BJ (cell line): ENCODE measurements at places on chromosomes 6 and 20.

DNA sequence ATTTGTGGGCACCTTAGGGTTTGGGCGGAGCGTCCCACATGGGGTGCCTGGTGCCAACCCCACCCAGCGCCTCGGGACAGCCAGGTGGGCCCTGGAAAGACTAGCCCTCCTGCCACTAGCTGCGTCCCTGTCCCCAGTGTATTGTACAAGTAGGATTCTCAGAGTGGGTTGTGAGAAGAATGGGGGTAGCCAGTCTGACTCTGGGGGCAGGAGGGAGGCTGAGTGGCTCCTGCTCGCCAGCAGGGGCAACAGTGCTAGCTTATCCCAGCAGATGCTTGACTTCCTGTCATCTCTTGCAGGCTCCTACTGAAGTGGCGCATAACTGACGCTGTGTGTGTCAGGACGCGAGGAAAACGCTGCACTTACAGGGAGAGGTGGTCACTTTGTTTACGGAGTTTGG, 9.3 kb downstream of the PSMA7 start:
- no peak for DNase-seq

DNA sequence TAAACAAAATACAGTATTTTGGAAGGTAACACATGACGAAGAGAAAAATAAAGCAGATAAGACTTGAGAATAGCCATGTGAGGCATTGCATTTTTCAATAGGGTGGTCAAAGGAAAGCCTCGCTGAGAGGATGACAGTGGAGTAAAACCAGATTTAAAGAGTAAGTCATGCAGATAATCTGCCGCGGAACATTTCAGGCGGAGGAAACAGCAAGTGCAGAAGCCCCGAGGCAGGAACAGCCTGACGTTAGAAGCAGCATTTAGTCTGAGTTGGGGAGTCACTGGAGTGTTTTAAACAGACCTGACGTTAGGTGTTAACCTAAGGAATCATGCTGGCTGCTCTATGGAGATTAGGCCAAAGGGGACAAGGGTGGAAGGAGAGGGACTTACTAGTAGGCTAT, 65.0 kb upstream of the VSTM2L start:
- DNase-seq = no peak

DNA sequence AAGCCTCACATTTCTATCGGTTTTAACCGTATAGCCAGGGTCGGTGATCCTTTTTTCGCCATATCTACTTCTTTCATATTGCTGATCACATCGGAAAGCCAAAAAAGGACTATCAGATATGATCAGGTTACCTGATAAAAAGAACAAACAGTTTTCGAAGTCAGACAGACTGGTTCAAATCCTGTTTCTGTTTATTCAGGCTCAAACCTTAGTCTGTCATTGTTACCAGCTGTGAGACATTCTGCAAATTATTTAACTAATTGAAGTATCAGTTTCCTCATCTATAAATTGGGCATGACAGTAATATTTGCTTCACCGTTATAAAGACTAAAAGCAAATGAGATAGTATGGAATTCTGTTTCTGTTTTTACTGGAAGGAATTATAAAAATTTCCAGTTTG, 111.3 kb downstream of the TSHZ2 start:
- DNase-seq = no peak

DNA sequence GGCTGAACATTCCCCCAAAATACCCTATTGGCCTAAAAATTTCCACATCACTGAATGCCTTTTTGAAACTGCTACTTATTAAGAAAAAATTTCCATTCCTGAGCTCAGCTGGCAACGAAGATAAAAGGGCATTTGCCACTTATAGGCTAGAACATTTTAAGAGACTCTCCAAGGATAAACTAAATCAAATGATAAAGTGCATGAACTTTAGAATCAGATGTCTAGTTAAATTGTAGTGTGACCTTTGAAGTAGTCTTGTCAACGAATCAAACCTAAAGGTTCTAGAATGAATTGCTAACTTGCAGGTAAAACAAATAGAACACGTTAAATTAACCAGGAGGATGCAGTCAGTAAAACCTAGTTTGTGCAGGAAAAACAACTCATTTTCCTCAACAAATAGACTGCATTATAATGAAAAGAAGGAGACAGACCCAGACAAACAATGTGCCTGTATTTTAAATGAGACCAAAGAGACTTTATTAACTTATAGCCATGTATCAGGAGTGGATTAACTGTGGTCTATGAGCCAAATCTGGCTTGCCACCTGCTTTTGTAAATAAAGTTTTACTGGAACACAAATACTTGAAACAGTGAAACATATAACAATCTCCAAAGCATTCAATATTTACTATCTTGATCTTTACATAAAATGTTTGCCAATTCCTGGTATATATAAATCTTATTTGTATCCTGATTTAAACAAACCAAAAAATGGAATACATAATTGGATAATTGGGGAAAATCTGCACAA, 184.4 kb downstream of the MEI4 start:
- no peak for DNase-seq

- no peak for DNase-seq
These were observed 14.8 kb downstream of the ERMARD start for GRCh38 chr6:169766232-169766631.

GRCh38 chr6:15621203-15622044, 41.4 kb downstream of the DTNBP1 start:
- no peak for DNase-seq

DNA sequence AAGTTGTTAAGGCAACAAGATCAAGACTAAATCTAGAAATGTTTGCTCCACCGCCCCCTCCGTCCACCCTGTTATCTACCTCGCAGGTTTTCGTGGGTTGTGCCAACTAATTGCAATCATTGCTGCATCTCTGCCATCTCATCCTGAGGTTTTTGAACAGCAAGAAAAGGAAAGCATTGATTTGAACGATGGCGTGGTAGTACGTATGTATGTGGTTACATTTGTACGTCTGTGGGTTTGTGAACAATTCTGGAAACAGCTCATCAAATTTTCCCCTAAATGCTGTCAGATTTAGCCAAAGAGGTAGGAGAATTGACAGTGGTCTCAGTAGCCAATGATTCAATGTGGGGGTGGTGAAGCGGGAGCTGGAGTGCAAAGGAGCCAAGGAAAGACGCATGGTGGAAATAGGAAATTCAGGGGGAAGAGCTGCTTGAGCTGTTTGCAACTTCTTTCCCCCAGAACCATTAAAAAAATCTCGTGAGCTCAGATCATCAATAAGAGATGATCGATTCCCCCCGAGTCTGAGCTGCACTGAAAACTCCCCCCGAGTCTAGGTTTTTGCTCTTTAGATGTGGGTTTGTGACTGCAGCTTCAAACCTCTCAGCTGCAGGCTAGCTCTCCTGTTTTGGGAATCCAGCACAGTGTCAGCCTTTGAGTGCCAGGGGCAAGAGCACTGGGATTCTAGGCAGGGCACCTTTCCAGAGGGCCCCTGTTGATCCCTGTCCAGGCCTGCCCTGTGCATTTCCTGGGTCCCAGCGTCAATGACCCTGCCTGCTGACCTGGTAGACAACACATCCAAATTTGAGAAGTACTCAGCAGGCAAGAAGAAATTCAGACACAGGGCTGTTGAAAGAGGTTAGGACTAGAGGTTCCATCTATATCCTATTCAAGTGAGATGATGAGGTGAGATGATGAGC, 72.6 kb upstream of the LY86 start:
- DNase-seq = no peak

GRCh38 chr20:4369119-4369797, 352.5 kb upstream of the PRND start:
- DNase-seq = no peak

DNA sequence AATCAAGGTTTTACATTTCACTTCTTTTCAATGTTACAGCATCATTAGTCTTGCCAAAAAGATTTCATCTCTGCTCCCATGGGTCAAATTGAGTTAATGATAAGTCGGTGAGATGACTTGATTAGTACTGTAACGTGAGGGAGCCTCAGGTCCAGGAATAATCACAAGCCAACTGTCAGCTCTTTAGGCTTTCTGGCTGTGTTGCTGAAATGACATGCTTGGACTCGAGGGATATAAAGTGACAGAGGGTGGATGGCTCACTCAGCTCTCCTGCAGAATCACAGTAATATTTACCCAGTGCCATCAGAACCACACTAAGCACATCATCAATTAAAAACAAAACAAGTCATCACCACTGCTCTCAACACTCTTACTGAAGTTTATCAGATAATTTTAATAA, 196.2 kb upstream of the THEMIS start:
- no peak for DNase-seq

GRCh38 chr20:37309936-37310590, 20.6 kb downstream of the MANBAL start:
- DNase-seq = no peak

- DNase-seq = no peak
These were observed 298.7 kb upstream of the TCF21 start for GRCh38 chr6:133590196-133590595.

DNA sequence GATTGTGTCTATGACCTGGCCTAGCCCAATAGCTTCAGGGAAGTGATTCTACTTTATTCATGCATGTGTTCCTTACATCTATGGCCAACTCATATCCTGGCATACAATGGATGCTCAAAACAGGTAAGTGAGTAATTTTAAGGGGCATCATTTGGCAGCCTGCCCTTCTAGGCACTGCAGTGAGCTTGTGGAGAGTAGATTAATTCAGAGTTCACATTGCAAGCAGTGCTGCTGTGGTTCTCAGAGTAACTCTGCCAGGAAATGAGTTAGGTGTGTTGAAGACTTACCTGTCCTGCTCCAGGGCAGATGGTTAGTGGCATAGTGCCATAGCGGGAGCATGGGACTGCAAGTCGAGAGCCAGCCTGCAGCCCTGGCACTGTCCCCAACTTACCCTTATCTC, 158.0 kb downstream of the SCP2D1 start:
- no peak for DNase-seq

DNA sequence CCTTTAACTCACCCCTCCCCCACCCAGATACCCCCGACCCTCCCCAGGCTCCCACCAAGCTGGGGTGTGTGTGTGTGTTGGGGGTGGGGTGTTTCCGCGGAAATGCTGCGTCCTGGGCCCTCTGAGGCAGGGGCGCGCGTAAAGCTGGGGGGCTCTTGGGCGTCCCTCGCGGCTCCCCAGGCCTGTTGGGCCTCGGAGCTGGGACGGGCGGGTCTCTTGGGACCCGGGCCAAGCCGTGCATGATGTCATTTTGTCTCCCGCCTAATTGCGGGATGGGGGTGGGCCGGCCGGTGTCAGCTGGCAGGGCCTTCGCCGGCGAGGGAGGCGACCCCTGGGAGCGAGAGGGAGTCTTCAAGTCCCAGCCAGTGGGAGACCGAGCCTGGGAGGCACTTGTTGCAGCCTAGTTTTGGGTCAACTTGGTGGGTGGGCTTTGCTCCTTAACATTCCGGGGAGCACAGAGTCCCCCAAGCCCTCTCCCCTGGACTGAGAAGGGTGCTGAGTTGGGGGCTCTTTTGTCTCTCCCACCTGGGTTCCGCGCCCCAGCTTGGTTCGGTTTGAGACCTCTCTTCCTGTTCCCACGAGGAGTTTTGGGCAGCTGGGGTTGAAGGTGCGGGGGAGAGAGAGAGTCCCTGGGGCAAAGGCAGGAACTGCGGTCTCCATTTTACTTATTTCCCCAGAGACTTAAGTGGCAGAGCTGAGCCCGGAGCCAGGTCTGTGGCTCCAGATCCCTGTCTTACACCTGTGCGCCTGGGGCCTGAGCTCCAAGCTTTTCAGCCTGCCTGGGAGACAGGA, 623 bp downstream of the MYBL2 start:
- no peak for DNase-seq

DNA sequence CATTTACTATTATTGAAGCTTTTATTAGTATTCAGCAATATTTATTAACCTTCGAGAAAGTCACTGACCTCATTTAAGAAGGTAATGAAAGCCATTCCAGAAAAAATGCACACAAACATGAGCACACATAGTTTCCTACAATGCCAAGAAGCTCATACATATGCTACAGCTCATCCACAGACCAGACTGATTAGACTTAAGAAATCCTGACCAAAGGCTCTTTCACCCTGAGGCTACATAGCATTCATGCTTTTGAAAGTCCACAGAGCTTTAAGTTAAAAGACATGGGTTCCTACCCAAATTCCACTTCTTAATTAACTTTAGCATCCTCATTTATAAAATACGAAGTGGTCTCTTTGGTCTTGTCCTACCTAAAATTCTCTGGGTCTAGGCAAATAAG, 430.4 kb downstream of the TBC1D32 start:
- DNase-seq = no peak

DNA sequence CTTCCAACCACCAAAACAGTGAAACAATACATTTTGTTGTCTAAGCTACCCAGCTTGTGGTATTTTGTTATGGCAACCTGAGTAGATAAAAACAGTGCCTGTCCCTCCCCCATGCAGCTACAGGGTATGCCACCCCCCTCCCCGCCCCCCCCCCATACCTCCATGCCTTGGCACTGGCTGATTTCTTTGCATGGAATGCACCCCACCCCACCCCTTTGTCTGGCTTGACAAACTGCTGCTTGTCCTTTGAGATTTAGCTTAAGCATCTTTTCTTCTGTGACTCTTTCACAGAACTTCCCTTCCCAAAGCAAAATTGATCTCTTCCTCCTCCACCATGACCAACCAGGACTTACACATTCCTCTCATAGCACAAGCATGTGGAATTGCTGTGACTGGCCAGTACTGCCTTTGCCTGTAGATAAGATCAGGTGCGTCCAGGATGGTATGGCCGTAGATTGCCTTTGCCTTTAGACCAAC, 64.6 kb upstream of the ADGRF1 start:
- no peak for DNase-seq

- no peak for DNase-seq
These were observed 6.7 kb downstream of the DLGAP4 start for GRCh38 chr20:36312724-36313441.

DNA sequence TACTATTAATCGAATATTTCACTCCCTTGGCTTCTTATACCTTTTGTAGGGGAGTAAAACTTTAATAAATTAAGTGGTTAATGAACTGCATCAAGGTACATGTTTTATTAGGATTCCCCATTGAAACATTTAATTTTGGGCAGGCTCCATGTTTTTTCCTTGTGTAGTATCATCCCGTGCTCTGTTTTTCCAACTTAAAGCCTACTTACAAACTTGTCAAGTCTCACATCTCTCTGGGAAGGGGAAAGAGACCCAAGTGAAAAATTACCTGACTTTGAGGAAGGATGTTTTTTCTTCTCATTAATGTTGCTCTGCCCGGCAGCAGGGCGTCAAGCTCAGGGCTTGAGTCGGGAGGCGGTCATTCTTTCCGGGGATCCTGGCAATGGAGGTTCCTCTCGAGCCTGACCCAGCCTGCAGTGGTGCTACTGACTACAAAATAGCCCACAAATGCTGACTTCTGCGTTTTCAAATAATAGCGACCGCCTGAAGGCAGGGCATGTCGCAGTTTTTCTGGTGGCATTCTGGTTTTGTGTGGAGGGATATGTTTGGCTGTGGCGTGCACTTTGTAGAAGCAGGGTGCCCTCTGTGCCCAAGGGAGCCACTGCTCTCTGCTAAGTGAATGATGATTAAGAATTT, 2.4 kb downstream of the DSP start:
- no peak for DNase-seq

- DNase-seq = no peak
These were observed 74.5 kb upstream of the FRMD1 start for GRCh38 chr6:168153553-168153952.

DNA sequence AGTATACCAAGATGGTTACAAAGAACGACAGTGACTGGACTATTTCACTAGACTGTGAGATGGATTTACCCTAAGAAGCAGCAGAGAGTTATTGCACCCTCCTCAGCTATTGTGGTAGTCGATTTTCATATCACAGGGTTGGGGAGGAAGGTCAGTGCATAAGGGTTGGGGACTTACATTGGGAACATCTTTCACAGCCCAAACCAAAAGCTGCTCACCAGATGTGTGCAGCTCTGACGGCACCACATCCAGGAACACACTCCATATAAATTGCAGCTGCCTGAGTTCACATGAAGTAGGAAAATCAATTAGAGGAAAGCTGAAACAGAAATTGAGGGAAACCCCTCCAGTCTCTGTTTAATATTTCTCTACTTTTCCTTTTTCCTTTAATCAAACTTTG, 470.5 kb upstream of the NRSN1 start:
- DNase-seq = no peak
